ENCODE measurements at places on chromosomes 7 and 10. TPM values are rescaled to one million over a fixed set of nuclear protein-coding genes. Genes with fewer than 3 reads are reported as not detected.
A peak's percentile ranks its signal among the peaks of the same experiment; 100 is the strongest.

DNA sequence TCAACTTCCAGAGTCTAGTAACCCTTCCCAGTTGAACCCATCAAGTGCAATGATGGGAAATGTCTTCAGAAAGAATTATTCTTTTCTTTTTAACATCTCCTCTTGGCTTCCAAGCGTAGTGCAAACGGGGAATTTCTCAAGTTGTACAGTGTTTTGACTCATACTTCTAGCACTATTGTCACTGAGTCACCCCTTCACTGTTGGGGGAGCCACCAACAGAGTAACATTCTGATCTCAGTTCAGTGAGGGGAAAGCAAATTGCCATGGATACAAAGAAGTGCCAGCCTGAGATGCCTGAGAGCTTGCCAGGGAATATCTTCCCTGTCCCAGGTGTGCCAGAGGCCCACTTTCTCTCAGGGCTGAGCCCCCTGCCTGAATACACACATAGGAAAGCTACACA is 31.0 kb downstream of the CYP3A5 start:
- no peak overlapping the region for H3K27ac ChIP-seq
- DNase-seq, result no peak
- no peak overlapping the region for H3K4me3 ChIP-seq

- H3K4me3 ChIP-seq, result no peak overlapping the region
- H3K27me3 ChIP-seq, result peaks cover 24% of the 10 kb centered on the region
- H3K36me3 ChIP-seq, result no peaks in the 10 kb centered on the region
- H3K4me1 ChIP-seq, result no peaks in the 10 kb centered on the region
- no peak for DNase-seq
- H3K27ac ChIP-seq, result no peak overlapping the region
Measured at GRCh38 chr10:14340051-14340744, 9.5 kb upstream of the FRMD4A start.

GRCh38 chr7:10239695-10240345 is 733.9 kb upstream of the PHF14 start:
- H3K27me3 ChIP-seq, result no peaks in the 10 kb centered on the region
- H3K36me3 ChIP-seq, result no peaks in the 10 kb centered on the region
- H3K27ac ChIP-seq, result no peak overlapping the region
- H3K4me1 ChIP-seq, result no peaks in the 10 kb centered on the region

GRCh38 chr10:98589691-98590090 is 143.0 kb upstream of the HPS1 start:
- H3K4me3 ChIP-seq, result no peak overlapping the region
- DNase-seq, result no peak
- H3K4me1 ChIP-seq, result no peaks in the 10 kb centered on the region

- H3K27me3 ChIP-seq, result no peaks in the 10 kb centered on the region
- H3K36me3 ChIP-seq, result no peaks in the 10 kb centered on the region
- H3K4me3 ChIP-seq, result no peak overlapping the region
- no peak overlapping the region for H3K27ac ChIP-seq
- no peak for DNase-seq
Measured at GRCh38 chr7:28060371-28060950, 120.1 kb downstream of the JAZF1 start.

DNA sequence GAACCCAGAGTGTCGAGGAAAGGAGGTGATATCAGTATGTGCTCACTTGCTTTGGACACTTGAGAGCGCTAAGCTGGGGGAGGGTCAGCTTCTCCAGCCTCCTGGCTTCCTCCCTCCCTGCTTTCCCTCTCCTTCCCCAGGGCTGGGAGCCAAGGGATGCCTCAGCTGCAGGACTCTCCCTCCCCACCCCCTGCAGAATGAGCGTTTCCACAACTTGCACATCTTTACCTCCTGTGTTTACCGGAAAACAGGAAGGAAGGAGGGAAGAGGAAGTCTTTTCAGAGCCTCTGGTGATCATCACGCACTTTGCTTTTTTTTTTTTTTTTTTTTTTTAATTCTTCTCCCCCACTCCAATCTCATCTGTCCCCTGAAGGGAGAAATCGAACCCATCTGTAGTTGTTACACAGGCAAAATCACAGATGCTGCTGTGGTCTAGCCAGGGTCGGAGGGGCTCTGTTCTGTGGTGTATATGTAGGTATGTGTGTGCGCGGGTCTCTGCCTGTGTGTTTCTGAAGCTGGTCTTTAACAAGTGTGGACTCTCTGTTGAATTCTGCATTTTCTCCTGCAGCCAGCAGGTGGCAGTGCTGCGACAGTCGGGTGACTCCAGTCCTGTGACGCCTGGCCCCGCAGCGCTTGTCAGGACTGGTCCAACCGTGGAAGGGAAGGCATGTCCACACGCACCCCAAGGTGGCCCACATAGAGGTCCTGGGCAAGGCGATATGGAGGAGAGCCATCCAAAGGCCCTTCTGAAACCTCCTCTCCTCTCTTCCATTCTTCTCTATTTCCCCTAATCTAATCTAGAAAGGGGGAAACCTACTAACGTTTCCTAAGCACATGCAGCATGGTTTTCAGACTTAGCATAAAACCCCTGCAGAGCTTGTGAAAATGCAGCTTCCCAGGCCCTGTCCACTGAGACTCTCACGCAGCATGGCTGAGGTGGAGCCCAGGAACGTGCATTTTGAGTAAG is 257.6 kb downstream of the PLXNA4 start:
- no peaks in the 10 kb centered on the region for H3K36me3 ChIP-seq
- peaks cover 5% of the 10 kb centered on the region for H3K4me1 ChIP-seq
- H3K4me3 ChIP-seq, result peak overlapping the region; percentile 11
- no peaks in the 10 kb centered on the region for H3K27me3 ChIP-seq
- H3K27ac ChIP-seq, result no peak overlapping the region

DNA sequence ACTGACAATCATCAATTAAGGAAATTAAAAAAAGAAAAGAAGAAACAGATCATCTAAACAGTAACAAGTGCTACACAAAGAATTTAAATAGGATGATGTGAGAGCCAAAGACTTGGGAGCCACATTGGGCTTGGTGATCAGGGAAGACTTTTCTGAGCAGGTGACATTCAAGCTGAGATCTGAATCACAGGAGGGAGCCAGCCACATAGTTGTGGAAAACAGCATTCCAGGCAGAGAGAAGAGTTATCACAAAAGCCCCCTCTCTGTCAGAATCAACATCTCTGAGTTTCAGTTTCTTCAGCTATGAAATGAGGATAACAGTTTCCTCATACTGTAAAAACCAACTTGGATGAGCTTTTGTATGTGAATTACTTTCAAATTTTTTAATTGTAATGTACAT is 169.2 kb upstream of the PLXNA4 start:
- no peak for DNase-seq
- H3K4me3 ChIP-seq, result no peak overlapping the region

DNA sequence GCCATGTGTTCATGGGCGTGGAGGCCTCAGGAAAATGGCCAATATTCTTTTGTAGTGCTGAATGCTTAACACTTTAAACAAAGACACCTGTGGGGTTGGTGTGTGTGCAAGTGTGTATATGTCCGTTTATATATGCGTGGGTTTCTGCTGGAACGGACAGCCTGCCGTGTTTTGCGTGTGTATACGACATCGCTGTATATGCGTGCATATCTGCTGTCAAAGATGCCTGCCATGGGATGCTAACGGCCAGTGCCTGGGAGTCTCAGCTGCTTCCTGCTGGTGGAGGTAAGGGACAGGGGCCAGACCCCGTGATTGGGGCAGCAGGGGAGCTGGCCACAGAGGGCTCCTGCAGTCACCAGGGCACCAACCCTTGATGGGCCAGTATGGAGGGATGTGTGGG is 216.3 kb upstream of the SHH start:
- no peak overlapping the region for H3K27ac ChIP-seq
- no peaks in the 10 kb centered on the region for H3K4me1 ChIP-seq
- no peak for DNase-seq
- no peaks in the 10 kb centered on the region for H3K27me3 ChIP-seq
- no peak overlapping the region for H3K4me3 ChIP-seq

DNA sequence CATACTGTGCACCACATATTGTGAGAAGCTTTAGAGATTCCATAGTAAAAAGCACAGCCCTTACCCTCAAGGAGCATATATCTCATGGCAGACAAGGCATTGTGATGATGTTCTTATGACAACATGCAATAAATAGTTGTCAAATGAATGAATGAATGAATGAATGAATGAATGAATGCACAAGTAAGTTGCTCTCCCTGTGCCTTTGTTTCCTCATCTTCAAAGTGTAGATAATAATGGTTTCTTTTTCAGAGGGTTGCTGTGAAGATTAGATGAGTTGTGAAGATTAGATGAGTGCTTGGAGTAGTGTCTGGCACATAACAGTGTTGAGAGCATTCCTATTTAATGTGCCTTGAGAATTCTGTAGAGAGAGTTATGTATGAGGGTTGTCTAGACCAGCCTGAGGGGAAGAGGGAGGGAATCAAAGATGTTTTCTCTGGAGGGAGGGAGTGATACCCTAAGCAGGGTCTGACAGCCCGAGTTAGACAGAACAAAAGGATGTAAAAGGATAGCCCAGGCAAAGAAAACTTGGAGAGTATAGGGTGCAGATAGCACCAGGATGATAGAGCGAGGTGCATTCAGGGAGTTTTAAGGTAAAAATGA is 217.2 kb downstream of the RELN start:
- no peak overlapping the region for H3K27ac ChIP-seq
- H3K4me3 ChIP-seq, result no peak overlapping the region
- DNase-seq, result no peak
- H3K27me3 ChIP-seq, result no peaks in the 10 kb centered on the region

Gene ABCB1
- not detected for total RNA-seq

Gene OR2A7
- total RNA-seq, result 0.69 TPM

Gene GPR141
- total RNA-seq, result not detected

Gene FAM131B
- total RNA-seq, result 6.9 TPM

Gene DNAH11
- total RNA-seq, result 5.2 TPM

Gene HECW1
- 3.0 TPM for total RNA-seq

Gene RNF32
- total RNA-seq, result 2.2 TPM

Gene CYP3A4
- total RNA-seq, result not detected
